ENCODE measurements at places on chromosomes 5 and 9.
A peak's percentile ranks its signal among the peaks of the same experiment; 100 is the strongest.

DNA sequence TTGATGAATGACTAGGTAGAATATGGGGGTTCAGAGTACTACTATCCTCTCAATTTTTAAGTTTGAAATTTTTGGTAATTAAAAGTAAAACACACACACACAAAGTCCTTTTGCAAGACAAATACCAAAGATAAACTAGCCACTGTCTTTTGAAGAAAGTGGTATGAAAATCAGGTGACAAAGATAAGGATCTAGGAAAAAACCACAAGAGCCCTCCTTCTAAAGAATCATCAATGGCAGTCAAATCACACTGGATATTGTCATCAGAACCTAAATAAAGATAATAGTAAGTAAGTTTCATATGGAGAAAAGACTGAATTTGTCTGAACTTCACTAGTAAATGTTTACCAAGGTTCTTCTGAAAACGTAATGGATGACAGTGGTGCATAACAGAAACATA lies 30.5 kb upstream of the HK3 start:
- peak; percentile 7 for DNase-seq

GRCh38 chr5:79484731-79485130 lies 29.2 kb downstream of the HOMER1 start:
- peak; percentile 34 for DNase-seq

- no peak for DNase-seq
Observed at GRCh38 chr5:173743641-173744343, 127.3 kb upstream of the BOD1 start.

- DNase-seq: no peak
Observed at GRCh38 chr5:143432658-143433239, 29.3 kb upstream of the NR3C1 start.

- DNase-seq: no peak
Observed at GRCh38 chr9:125547368-125547767, 159.6 kb downstream of the MAPKAP1 start.

DNA sequence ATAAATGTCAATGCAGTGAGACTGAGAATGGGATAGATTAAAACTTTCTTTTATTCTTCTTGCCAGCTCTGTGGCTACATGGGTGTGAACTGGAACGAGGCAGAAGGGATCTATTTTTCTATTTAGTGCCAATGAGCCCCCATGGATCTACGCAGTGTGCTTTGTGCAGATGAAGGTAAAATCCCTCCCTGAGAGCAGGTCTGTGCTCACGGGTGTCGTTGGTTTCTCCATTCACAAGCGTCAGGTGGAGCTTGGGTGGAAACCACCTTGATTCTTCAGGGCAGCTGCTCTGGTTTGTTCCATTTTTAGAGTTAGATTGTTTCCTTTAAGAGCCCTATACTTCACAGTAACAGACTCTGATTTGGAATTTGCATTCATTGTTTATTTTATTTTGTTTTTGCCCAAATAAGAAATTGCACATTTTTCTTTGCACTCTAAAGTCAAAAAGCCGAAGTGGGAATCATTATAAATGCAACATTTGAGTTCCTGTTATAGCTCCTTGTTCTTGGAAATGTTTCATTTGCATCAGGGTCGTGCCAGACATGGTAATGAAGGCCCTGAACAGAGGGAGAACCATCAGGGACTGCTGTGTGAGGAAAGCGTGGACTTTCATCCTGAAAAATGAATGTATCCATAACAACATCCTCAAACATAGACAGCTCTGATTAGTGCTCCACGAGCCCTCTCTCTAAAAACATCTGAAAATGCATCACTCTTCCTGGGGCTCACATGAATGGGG lies 31.1 kb upstream of the BICD2 start:
- DNase-seq: no peak

DNA sequence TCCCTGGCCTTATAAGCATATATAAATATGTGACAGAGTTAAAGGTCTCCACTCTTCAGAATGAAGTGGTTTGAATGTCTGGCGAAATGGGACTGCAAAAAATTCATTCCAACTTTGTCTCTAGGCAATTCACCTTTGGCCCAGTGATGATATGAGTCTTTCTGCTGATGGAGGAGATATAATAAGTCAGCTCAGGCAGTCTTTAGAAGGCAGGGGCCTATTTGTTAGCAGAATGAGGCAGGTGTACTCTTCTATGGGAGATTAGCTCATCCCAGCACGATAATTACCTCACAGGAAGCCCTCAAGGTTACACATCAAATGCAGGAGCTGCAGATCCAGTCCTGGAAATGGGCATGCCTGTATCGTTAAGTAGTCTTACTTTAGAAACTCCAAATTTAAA lies 300.5 kb downstream of the NR2F1-AS1 start:
- peak; percentile 76 for DNase-seq

GRCh38 chr5:146541958-146542849 lies 26.2 kb upstream of the GPR151 start:
- DNase-seq: peak; percentile 81

- DNase-seq: no peak
Observed at GRCh38 chr5:87389296-87390034, 23.3 kb downstream of the CCNH start.

DNA sequence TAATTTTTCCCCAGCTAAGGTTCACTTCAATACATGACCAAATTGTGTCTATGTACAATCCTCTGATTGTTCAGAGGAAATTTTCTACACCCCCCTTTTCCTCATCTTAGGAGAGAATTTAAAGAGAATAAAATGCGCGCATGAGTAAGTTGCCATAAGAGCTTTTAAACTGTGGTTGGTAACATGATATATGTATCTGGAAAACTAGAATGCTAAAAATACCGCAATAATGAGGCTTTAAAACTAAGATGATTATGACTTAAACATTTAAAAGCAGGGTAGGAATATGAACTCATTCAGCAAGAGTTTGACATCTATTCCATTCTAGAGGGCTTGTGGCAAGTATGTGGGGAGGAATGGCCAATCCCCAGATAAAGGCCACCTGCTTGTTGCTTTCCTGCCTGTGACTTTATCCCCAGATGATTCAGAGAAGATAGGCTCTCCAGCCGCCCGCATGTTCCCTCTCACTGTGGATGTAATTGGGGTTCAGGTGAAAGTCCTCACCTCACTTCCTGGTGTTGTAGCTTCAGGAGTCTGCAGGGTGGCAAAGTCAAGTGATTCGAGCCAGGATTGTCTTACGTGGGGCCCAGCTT lies 26.5 kb upstream of the BASP1 start:
- DNase-seq: peak; percentile 79

GRCh38 chr5:150068472-150068871 lies 17.9 kb downstream of the CSF1R start:
- no peak for DNase-seq

DNA sequence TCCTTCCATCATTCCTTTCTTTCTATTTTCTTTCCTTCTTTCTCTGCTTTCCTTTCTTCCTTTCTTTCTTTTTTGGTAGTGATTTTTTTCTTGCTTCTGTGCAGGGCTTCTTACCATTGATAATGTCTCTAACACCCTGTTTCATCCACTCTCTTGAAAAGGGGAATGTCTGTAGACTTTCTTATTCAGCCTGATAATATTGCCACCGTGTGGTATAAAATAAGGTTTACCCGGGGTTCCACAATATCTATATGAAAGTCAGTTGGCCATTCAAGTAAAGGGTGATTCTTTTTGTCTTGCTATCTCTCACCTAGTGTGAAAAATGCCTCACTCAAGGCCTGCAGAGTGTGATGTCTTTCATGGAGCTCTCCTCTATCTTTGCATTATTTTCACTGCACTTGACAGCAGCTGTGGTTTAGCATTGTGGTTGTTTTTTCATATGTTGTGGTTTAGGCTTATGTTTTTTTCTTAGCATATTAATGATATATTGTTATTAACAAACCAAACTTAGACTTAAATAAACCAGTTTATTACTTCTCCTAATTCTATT lies 153.9 kb downstream of the CSNK1G3 start:
- DNase-seq: no peak

GRCh38 chr5:81151546-81151945 lies 81.6 kb upstream of the CKMT2 start:
- DNase-seq: no peak

DNA sequence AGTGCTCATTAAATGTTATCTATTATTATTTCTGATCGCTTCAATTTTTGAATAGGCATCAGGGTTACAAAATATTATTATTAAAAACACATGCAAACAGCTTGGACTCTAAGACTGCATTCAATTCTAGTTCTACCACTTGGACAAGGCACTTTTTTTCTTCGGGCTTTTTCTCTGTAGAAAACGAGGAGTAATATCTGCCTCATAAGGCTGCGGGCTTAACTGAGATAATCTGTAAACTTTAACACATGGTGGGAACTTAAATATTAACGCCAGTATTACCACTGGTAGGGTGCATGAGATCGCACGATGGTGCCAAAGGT lies 511 bp upstream of the SPDL1 start:
- DNase-seq: no peak

- no peak for DNase-seq
Observed at GRCh38 chr5:146229222-146229621, 25.8 kb downstream of the RBM27 start.

DNA sequence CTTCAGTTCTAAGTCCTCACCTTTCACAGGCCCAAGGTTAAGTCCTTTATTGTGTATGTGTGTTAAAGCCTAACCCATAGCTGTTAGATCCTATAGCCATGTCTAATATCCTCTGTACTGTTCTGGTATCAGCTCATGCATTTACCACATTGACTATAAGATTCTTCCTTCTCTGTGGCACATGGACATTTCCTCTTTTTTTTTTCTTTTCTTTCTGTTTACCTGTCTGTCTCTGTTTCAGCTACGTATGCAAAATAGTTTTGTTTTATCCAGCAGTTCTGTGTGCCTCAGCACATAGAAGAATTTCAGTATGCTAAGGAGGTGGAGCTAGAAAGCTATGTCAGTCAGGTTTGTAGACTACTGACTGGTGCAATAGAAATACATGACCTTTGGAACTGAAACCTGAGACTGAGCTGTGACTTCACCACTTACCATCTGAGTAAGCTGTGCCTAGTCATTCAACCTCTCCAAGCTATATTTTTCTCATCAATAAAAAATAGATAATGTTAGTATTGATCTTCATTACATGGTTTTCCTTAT lies 155.6 kb upstream of the VLDLR start:
- peak; percentile 73 for DNase-seq

DNA sequence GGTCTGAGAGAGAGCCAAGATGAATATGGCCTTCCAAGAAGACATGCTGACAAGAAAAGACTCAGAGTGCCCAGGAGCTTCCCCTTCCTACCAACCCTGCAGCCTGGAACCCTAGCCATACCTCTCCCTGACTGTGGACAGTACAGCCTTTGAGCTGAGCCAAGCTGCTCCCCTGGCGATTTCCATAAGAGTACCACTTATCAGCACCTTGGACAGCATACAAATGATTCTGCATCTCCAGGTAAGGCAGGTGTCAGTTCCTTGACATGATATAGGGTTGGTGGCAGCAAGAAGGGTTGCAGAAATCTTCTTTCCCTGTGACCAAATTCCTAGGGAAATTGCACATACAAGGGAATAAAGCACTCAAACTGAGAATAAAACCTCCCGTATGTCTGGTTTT lies 58.3 kb downstream of the MFAP3 start:
- DNase-seq: peak; percentile 43

GRCh38 chr5:166883016-166883415 lies 1408.4 kb upstream of the WWC1 start:
- DNase-seq: no peak

GRCh38 chr5:65819215-65819904 lies 97.4 kb downstream of the NLN start:
- peak; percentile 23 for DNase-seq

GRCh38 chr5:11985993-11986392 lies 81.7 kb upstream of the CTNND2 start:
- DNase-seq: no peak

DNA sequence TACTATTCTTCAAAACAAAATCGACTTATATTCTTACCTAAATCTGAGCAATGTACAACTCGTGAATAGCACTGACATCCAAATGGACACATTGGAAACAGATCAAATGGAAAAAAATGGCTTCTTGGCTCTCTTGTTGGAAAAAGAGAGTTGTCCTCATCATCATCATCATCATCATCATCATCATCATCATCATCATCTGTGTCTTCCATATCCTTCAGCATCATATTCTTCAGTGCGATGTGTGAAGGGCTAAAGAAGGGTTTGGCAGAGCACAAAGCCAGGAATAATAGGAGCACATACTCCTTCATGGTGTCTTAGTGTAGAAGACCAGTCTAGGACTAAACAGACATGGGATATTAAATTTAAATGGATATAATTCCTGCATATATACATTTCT lies 7.7 kb downstream of the ASPN start:
- DNase-seq: no peak

- DNase-seq: peak; percentile 52
Observed at GRCh38 chr5:116002116-116002906, 30.0 kb upstream of the ARL14EPL start.

DNA sequence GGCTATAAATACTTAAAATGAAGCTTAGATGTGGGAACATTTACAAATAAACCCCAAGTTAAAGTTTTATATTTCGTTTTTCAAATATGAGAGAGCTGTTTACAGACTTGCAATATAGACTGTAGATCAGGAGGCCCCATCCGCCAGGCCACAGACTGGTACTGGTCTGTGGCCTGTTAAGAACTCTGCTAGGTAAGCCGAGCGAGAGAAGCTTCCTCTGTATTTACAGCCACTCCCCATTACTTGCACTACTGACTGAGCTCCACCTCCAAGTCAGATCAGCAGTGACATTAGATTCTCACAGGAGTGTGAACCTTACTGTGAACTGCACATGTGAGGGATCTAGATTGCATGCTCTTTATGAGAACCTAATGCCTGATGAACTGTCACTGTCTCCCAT lies 561.4 kb upstream of the FAM174A start:
- no peak for DNase-seq

DNA sequence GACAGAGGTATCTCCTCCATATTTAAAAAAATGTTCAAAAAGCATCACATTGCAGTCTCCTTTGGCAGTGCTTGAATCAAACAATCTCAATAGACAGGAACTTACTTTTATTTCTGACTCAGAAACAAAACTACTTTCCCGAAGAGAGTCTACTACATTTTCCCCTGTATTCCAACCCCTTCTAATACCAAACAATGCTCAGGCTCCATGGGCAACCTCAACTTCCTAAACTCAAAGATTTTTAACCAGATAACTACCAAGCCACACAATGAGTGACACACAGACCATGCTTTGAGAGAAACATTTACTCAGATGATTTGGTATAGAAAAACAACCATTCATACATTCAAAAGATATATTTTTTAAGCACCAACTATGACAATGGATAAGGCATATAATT lies 70.5 kb downstream of the APBA1 start:
- no peak for DNase-seq

GRCh38 chr9:94899464-94900221 lies 173.1 kb downstream of the AOPEP start:
- DNase-seq: no peak
